ENCODE measurements at places on chromosomes 3 and 15. TPM values are rescaled to one million over a fixed set of nuclear protein-coding genes. Genes with fewer than 3 reads are reported as not detected.

KLHL40 gene
- total RNA-seq = not detected

TRA2B gene
- total RNA-seq = 194 TPM

TM4SF18 gene
- total RNA-seq = not detected

IMPG2 gene
- 0.25 TPM for total RNA-seq

CFAP91 gene
- total RNA-seq = not detected

KNG1 gene
- total RNA-seq = not detected

ZWILCH gene
- total RNA-seq = 30.0 TPM

ARPP21 gene
- not detected for total RNA-seq

CFAP100 gene
- total RNA-seq = not detected

TTLL13 gene
- total RNA-seq = 0.45 TPM

LYZL4 gene
- not detected for total RNA-seq

PAK2 gene
- 118 TPM for total RNA-seq

ALCAM gene
- 12.9 TPM for total RNA-seq

SKOR1 gene
- 0.23 TPM for total RNA-seq

HPS3 gene
- total RNA-seq = 33.0 TPM

CHMP2B gene
- 28.5 TPM for total RNA-seq

SERPINI1 gene
- 2.9 TPM for total RNA-seq

MAP2K5 gene
- 16.9 TPM for total RNA-seq

MUSTN1 gene
- 3.3 TPM for total RNA-seq

PEX5L gene
- 0.70 TPM for total RNA-seq

C3orf33 gene
- 0.86 TPM for total RNA-seq

LRRC34 gene
- 5.6 TPM for total RNA-seq

TMC3 gene
- not detected for total RNA-seq

C3orf85 gene
- not detected for total RNA-seq

CAMP gene
- not detected for total RNA-seq

ABHD6 gene
- total RNA-seq = 4.5 TPM

SUCNR1 gene
- total RNA-seq = not detected

SETD5 gene
- total RNA-seq = 110 TPM

TEX55 gene
- total RNA-seq = not detected

DCLK3 gene
- not detected for total RNA-seq

IFT80 gene
- total RNA-seq = 22.8 TPM

ELL3 gene
- total RNA-seq = 0.25 TPM

LINGO1 gene
- total RNA-seq = not detected

DYNLT2B gene
- total RNA-seq = 24.0 TPM

NFKBIZ gene
- total RNA-seq = 76.5 TPM

CNOT10 gene
- 45.8 TPM for total RNA-seq

ANKRD34C gene
- total RNA-seq = not detected

ATP2C1 gene
- 57.5 TPM for total RNA-seq

CKMT1A gene
- not detected for total RNA-seq

CAMK2N2 gene
- not detected for total RNA-seq

ECE2 gene
- not detected for total RNA-seq

FANCD2OS gene
- total RNA-seq = not detected

FMN1 gene
- total RNA-seq = 0.15 TPM

NMB gene
- total RNA-seq = 4.0 TPM

CCDC13 gene
- 0.83 TPM for total RNA-seq

GATA2 gene
- 0.08 TPM for total RNA-seq

GRM7 gene
- not detected for total RNA-seq

OCA2 gene
- total RNA-seq = not detected

FBXW12 gene
- not detected for total RNA-seq

ST8SIA2 gene
- not detected for total RNA-seq

KAT2B gene
- total RNA-seq = 129 TPM

Data from activated CD4-positive, alpha-beta memory T cell treated with anti-CD3 and anti-CD28 coated beads, Interleukin-2, amount 10 ng/mL, durations not matched to agents 7 days and 5 days (primary cell).